NCI-H1092 (cell line): ENCODE measurements at places on chromosomes 4 and X.

- DNase-seq = no peak
Observed at GRCh38 chrX:131264665-131265064, 24.4 kb downstream of the IGSF1 start.

DNA sequence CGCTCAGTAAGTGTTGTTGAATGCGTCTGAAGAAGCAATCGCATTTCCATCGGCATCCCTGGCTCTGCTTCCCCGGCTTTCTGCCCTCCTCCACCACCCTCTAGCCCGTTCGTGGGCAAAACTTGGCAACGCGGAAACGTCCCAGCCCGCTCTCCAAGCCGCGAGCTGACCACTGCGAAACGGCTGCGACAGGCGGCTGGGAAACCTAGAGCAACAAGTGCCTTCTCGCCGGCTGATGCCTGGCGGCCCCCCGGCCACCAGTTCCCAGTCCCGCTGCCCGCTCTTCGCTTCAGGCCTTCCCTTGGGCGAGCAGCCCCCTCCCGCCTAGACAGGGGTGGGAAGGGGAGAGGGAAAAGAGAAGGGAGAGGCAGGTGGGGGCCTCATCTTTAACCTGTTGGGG, 837 bp downstream of the CITED1 start:
- DNase-seq = no peak

GRCh38 chr4:2402048-2402842, 16.2 kb downstream of the ZFYVE28 start:
- DNase-seq = no peak

- DNase-seq = no peak
Observed at GRCh38 chr4:164591666-164592065, 162.3 kb upstream of the SMIM31 start.

DNA sequence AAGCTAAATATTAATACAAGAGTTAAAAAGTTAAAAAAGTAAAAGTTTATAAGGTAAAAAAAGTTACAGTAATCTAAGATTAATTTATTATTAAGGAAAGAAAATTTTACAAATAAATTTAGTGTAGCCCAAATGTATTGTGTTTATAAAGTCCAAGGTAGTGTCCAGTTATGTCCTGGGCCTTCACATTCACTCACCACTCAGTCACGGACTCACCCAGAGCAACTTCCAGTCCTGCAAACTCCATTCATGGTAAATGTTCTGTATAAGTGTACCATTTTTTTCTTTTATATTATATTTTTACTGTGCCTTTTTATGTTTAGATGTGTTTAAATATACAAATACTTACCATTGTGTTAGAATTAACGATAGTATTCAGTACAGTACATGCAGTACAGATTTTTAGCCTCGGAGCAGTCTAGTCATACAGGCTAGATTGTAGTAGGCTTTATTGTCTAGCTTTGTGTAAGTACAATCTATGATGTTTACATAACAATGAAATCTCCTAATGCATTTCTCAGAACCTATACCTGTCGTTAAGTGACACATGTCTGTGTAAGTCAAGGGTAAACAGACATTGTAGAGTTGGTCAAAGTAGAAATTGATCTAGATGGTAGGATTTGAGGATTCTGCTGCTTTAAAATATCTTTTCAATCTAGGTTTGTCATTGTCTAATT, 197.7 kb downstream of the GC start:
- no peak for DNase-seq

DNA sequence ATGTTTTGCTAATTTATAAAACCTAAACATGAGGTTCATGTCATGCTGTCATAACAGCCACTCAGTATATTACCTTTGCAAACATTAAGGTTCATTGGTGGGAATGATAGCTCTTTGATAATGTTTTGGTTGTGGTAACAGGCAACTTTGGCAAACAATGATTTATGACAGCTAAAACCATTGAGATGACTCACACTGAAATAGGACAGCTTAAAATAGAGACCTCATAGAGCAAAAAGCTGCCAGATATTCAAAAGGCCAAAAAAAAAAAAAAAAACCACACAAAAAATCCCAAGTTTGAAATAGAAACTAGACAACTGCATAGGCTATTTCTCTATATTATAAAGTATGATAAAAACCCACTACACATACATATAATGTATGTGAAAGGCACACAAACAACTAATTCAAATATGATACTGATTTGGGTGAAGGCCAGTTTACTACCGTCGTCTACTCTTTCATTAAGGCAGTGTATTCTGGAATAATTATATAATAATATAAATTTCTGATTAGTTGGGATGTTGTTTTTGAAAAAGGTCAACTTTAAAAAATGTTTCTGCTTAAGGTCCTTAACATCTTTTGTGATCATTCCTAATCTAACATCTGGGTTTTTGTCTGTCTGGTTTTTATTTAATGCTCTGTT, 646.0 kb upstream of the PITX2 start:
- DNase-seq = no peak

- no peak for DNase-seq
Observed at GRCh38 chr4:47498899-47499298, 13.8 kb downstream of the ATP10D start.

GRCh38 chr4:156547439-156547838, 424.2 kb downstream of the PDGFC start:
- DNase-seq = no peak
